ENCODE measurements at places on chromosomes 5 and 9. TPM values are rescaled to one million over a fixed set of nuclear protein-coding genes. Genes with fewer than 3 reads are reported as not detected.
A peak's percentile ranks its signal among the peaks of the same experiment; 100 is the strongest.

GRCh38 chr5:157912621-157913325 lies 53.8 kb upstream of the CLINT1 start:
- DNase-seq: no peak

The SLC6A7 gene
- not detected for total RNA-seq

DNA sequence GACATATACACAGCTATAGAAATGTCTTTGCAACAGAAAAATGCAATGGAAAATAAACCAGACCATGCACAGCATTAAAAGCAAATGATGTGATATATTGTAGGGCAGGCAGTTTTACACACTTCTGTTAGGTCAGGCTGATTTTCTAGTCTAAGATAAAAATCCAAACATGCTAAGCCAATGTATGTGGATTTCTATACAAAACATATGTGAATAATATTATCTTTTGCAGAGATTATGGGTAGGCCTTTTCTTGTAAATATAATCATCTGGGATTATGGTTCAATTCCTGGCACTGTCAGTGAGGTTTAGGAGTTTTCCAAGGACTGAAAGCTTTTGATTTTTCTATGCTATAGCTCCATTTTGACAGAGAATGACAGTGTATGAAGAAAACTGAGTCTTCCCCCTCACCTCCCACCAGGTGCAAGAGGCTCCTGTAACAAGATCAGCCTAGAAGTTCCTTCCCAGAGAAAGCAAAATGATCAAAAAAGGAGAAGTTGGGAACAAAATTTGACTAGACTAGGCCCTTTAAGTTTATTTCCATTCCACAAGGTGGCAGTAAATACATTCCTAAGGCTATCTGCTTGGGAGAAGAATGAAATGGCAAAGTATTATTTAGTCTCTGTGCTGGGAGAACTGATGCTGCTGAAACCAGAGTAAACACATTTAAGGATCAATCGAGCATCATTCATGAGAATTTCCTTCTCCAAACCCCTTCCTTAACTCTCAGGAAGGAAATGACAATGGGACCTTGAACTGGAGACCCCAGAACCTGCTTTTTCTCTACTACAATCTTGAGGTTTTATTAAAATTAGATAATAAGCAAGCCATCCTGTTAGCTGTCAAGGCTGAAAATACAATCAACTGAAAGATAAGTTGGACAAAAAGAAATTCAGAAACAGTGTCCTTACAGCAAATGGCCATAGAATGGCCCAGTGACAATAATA lies 133.0 kb upstream of the TUT7 start:
- no peak for DNase-seq

- DNase-seq: no peak
Measured at GRCh38 chr5:54909911-54910870, 75.2 kb downstream of the ESM1 start.

- DNase-seq: no peak
Measured at GRCh38 chr9:4690144-4690543, 10.8 kb downstream of the CDC37L1 start.

DNA sequence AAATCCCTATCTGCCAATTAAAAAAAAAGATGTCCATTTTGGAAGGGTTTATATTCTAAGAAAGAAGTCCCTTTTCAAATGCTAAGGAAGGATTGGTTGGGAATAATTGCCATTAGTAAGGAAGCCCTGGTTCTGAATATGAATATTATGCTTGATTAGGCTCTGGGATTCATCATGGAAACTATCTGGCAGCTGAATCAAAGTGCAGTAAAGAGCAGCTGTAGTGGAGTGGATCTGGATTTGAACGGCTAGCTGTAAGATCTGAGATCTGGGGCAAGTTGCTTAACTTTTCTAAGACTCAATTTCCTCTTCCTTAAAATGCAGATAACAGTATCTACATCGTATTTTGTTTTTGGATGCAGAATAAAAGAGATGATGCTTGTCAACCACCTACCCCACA lies 10.5 kb downstream of the IL12B start:
- no peak for DNase-seq

DNA sequence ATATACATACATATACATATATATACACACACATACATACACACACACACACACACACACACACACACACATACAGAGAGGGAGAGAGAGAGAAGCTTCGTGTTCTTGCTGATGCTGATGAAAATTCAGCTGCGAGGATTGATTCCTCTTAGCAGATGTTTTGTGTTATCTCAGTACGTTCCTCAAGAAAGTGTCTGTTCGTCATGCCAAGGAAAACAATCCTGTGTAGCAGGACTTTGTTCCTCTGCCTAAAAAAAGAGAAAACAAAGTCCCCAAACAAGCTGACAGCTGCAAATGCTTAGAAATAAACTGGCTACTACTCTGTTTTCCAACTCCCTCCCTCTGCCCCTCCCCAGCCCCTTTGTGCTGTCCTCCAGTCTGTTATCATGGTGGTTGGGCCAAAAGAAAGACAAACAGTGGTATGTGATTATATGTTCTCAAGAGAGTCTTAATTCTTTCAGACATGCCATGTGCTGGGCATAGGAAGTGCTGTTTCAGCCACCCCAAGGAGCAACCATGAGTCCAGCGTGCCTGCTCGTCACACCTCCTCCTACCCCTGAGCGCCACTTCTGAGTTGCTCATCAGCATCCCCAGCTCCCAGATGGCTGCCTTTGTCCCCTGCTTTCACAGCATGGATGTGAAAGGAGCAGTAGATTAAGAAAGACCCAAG lies 71.5 kb upstream of the EQTN start:
- DNase-seq: no peak

GRCh38 chr5:149940941-149941644 lies 3.5 kb downstream of the PDE6A start:
- no peak for DNase-seq

- peak; percentile 42 for DNase-seq
Measured at GRCh38 chr5:669842-670395, 23.2 kb downstream of the TPPP start.

- DNase-seq: no peak
Measured at GRCh38 chr5:144644317-144644716, 473.6 kb downstream of the KCTD16 start.
